Heart left ventricle (tissue), 16 donors: ENCODE measurements at places on chromosomes 6 and 20. TPM values are rescaled to one million over a fixed set of nuclear protein-coding genes. Genes with fewer than 3 reads are reported as not detected.

Gene PNLDC1
- not detected for total RNA-seq

Gene HLA-DOB
- total RNA-seq: 0.60 TPM

Gene MOCS1
- 24.0 TPM for total RNA-seq

- no peak for DNase-seq
- H3K4me3 ChIP-seq: no peak overlapping the region
- H3K27ac ChIP-seq: no peak overlapping the region
- H3K4me1 ChIP-seq: no peaks in the 10 kb centered on the region
- H3K27me3 ChIP-seq: peaks cover 14% of the 10 kb centered on the region
These were observed 285.3 kb downstream of the CDC5L start for GRCh38 chr6:44672841-44673240.

DNA sequence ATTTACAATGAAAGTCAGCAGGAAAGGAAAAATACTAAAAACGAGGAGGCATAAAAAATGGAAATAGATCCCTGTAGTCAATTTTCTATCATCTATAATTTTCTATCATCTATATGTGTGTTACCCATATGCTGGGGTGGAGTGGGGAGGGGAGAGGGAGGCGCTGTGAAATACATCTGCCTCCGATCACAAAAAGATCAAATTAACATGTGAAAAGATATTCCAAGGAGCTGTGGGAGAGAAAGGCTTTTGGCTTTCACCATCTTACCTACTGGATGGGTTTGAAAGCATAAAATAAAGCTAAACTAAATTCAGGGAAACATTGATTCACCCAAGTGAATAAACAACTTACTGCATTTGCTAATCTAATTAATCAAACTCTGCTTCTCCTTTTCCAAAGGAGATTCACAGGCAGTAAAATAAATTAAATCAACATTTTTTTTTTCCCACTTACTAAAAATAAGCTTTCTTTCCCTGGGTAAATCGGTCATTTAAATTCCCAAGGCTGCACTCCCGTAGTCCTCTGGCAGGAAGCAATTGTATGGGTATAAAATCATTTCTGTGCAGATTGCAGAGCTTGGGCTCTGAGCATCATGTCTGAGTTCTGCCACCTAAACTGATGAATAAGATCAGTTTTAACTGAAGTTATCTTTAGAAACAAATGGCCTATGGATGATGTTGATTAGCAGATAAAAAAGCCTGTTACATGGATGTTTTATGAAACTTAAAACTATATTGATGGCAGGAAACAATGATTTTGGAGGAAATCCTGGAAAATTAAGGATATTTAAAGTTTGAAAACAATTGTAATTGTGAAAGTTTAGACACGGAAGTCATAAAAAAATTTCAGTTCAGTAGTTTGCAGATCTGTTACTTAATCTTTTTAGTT is 147.9 kb downstream of the SOX4 start:
- H3K4me1 ChIP-seq: peaks cover 24% of the 10 kb centered on the region
- no peak for DNase-seq
- no peaks in the 10 kb centered on the region for H3K36me3 ChIP-seq
- no peaks in the 10 kb centered on the region for H3K27me3 ChIP-seq
- no peak overlapping the region for H3K4me3 ChIP-seq

GRCh38 chr20:10877342-10877741 is 203.5 kb upstream of the JAG1 start:
- DNase-seq: peak; percentile 70
- peak overlapping the region; percentile 12 for H3K27ac ChIP-seq
- H3K4me1 ChIP-seq: peaks cover 10% of the 10 kb centered on the region
- no peaks in the 10 kb centered on the region for H3K27me3 ChIP-seq

- H3K4me1 ChIP-seq: no peaks in the 10 kb centered on the region
- H3K36me3 ChIP-seq: no peaks in the 10 kb centered on the region
- DNase-seq: no peak
- H3K4me3 ChIP-seq: no peak overlapping the region
- H3K27me3 ChIP-seq: no peaks in the 10 kb centered on the region
These were observed 327.0 kb downstream of the BMP2 start for GRCh38 chr20:7094438-7094997.
